ENCODE measurements at places on chromosomes 2 and 18.

DNA sequence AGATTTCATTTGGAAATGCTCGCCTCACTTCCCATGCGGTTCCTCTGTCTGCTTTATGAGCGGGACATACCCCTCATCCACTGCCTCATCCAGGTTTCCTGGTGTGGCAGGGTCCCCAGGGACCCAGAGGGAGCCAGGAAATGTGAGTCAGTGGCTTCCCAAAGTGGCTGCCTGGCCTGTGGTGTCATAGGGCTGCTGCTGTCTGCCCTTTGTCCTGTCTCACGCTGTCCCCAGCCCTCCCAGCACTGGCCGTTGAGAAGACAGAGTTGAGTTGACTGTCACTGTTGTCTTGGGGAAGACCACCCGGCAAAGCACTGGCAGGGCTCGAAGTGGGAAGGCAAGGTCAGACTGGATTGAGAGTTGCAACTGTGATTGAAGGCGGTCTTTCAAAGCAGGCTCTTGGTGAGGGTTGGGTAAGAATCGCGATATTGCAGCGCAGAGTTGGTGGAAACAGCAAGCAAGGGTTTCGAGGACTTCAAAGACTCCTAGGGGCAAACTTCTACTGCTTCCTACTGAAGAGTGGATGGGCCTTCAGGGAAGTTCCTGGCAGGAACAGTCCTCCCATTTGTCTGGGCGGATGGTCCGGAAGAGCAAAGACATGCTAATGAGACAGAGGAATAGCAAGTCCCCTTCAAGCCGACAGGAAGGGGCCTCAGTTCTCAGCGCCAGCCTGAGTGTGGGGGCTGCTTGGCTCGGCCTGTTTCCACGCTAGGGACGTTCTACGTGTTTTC, 33.9 kb downstream of the RAB31 start:
- DNase-seq, result no peak

DNA sequence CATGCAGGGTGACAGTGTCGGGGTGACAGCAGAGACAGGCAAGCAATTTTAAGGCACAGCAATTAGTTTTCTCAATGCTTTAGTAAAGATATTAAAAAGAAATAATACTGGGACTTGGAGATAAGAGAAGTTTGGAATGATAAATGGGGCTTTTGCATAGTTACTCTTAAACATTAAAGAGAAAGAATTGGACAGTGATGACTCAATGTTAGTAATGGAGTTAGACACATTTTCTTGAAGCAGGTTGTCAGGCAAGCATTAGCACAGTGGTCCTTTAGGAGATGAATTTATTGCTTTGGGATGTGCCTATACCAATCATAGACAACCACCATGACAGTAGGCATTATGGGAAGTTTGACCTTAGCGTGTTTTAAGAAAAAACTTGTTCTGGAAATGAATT, 228.3 kb upstream of the RAB12 start:
- DNase-seq, result no peak

- DNase-seq, result no peak
These were observed 874.9 kb downstream of the RNF144A start for GRCh38 chr2:7792031-7792651.

DNA sequence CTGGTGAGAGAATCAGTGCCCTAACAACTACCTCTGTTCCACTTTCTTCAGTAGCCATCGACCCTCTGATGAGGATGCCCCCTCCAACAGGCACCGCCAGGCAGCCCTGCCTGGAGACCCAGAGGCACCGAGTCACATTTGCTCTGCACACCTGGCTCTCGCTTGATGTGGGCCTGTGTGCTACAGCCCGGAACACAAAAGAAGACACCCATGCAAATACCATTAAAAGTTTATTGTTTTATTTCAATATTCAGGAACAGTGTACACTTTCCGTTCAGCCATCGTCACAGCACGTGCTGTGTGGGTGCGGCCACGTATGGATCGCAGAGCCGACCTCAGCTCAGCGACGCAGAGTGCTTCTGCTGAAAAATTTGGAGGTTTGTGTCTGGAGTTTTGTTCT, 154.0 kb downstream of the MBP start:
- DNase-seq, result no peak

DNA sequence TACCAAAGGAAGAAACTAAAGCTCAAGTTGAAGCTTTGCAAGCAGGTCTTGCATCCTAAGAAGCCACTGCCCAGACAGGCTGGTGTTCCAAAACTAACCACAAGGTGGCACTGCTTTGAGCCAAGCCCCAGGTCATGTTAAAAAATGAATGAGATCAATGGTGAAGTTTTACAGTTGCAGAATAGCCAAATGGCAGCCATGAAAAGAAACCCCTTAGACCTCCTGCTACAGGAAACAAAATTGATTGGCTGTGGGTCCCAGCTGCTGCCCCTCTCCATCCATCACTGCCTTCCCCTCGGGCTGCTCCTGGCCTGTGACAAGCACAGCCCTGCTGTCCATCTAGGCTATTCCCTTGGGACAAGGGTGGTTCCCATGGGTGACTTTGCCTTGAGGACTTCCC, 20.7 kb upstream of the MREG start:
- no peak for DNase-seq

- DNase-seq, result no peak
These were observed 29.2 kb downstream of the PARD3B start for GRCh38 chr2:204574486-204574885.

GRCh38 chr2:197121756-197122385, 188.7 kb downstream of the ANKRD44 start:
- DNase-seq, result no peak

DNA sequence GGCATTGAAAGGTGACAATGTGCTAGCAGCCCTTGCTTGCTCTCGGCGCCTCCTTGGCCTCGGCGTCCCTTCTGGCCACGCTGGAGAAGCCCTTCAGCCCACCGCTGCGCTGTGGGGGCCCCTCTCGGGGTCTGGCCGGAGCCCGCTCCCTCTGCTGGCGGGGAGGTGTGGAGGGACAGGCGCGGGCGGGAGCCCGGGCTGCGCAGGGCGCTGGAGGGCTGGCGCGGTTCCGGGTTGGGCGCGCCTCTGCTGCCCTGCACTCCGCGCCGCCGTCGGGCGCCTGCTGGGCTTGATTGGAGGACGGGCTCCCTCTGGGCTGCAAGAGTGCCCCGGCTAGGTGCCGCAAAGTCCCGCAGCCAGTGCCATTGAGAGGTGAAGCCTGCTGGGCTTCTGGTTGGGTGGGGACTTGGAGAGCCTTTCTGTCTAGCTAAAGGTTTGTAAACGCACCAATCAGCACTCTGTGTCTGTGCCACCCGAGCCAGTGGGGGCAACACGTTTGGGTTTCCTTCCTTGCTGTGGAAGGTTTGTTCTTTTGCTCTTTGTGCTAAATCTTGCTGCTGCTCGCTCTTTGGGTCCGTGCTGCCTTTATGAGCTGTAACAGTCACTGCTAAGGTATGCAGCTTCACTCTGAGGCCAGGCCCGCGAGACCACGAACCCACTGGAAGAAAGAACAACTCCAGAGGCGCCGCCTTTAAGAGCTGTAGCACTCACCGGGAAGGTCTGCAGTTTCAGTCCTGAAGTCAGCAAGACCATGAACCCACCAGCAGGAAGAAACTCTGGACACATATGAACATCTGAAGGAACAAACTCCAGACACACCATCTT, 14.8 kb upstream of the IMP4 start:
- no peak for DNase-seq
